ENCODE measurements at places on chromosomes 11 and 22.

GRCh38 chr11:46451759-46452158 lies 60.2 kb upstream of the CHRM4 start:
- no peak for DNase-seq

- peak; percentile 100 for DNase-seq
Observed at GRCh38 chr11:122186439-122187080, 70.5 kb upstream of the BLID start.

DNA sequence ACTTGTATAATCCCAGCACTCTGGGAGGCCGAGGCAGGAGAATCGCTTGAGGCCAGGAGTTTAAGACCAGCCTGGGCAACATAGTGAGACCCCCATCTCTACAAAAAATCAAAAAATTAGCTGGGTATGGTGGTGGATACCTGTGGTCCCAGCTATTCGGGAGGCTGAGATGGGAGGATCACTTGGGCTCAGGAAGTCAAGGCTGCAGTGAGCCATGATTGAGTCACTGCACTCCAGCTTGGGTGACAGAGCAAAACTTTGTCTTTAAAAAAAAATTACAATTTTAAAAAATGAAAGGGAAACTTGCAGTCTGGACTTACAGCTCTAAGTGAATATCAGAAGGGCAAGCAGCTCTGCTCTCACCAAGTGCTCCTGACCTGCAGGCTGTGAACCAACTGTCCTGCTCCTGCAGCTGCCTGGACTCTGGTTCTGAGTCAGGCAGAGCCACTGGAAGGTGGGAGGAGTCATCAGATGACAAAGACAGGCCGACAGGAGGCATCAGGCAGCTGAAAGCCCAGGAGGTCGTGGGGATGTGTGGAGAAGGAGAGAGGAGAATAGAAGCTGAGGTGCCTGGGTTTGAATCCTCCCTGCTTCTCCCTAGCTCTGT lies 9.6 kb downstream of the SMTNL1 start:
- peak; percentile 69 for DNase-seq

- DNase-seq: peak; percentile 2
Observed at GRCh38 chr11:29135504-29135903, 881.3 kb downstream of the KCNA4 start.

GRCh38 chr22:44200451-44200850 lies 19.7 kb downstream of the PARVG start:
- DNase-seq: no peak

DNA sequence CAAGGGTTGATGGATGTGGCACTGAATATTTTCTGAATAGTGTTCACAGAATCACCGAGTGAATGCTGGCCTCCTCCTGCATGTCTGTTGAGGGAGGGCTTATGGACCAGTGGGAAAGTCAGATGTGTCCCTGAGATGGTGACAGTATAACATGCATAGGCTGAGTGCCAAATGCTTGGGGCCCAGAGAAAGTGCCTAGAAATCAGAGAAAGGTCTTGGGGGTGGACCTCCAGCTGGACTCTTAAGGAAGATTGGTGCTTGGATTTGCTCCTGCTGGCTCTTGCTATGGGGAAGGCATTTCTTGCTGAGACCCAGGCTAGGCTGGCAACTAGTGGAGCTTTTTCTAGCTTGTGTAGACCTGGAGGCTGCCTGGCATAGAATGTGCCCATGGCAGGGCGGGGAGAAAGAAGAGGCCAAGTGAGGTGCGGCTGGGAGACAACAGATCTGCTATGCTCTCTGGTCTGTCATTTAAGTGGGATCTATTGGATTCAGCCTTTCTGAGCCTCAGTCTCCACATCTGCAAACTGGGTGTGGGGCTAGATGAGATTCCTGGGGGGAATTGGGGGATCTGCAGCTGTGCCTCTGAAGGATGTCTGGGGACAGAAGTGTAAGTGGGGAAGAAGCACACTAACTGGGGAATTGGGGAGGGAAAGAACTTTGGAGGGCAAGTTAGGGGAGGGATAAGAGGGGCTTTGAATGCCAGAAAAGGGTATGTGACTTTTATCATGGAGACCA lies 27.4 kb downstream of the ZNRF3 start:
- no peak for DNase-seq

GRCh38 chr11:81569999-81570398 lies 1163.7 kb downstream of the FAM181B start:
- no peak for DNase-seq

GRCh38 chr22:30704978-30705377 lies 10.3 kb downstream of the OSBP2 start:
- DNase-seq: no peak

DNA sequence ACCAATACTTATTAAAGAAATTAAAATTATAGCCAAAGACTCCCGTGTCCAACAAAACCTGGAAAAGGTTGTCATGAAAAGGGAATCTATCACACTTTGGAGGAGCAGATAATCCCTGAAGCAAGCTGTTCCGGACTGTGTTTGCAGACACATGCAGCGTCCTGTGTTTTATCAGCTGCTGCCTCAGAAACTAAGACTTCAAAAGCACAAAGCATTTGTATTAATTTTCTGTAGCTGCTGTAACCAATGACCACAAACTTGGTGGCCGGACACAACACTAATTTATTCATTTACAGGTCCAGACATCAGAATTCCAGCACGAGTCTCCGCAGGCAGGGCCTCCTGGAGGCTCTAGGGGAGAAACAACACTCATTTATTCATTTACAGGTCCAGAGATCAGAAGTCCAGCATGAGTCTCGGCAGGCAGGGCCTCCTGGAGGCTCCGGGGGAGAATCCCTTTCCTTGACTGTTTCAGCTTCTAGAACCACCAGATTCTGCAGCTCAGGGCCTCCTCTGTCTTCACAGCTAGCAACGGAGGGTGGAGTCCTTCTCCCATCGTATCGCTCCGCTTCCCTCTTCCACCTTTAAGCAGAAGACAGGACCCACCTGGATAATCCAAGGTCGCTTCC lies 465.3 kb downstream of the BRD1 start:
- DNase-seq: no peak

- DNase-seq: no peak
Observed at GRCh38 chr11:128928400-128928799, 14.3 kb downstream of the TP53AIP1 start.

DNA sequence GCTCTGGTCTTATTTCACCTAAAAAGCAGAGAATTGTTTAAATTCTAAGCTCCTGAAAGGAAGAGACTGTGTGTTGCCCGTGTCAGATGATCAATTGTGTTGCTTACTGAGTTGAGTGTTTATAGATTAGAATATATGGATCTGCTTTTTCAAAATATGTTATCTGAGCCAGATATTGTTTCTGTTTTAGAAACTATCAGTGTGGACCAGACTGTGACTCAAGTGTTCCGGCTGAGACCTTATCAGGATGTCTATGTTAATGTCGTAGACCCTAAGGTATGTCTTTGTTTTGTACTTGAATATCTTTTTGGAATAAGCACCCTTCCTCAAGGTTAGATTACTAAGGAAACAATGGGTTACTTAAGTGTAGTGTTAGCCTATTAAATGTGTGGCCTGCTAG lies 11.0 kb downstream of the DEPDC5 start:
- no peak for DNase-seq

GRCh38 chr11:70732881-70733196 lies 334.5 kb downstream of the CTTN start:
- no peak for DNase-seq

GRCh38 chr11:119688356-119688755 lies 40.6 kb downstream of the NECTIN1 start:
- DNase-seq: no peak

- no peak for DNase-seq
Observed at GRCh38 chr11:131840545-131840944, 470.1 kb downstream of the NTM start.

- DNase-seq: no peak
Observed at GRCh38 chr11:119691701-119692539, 37.1 kb downstream of the NECTIN1 start.

- no peak for DNase-seq
Observed at GRCh38 chr11:72784662-72785061, 9.2 kb downstream of the STARD10 start.

DNA sequence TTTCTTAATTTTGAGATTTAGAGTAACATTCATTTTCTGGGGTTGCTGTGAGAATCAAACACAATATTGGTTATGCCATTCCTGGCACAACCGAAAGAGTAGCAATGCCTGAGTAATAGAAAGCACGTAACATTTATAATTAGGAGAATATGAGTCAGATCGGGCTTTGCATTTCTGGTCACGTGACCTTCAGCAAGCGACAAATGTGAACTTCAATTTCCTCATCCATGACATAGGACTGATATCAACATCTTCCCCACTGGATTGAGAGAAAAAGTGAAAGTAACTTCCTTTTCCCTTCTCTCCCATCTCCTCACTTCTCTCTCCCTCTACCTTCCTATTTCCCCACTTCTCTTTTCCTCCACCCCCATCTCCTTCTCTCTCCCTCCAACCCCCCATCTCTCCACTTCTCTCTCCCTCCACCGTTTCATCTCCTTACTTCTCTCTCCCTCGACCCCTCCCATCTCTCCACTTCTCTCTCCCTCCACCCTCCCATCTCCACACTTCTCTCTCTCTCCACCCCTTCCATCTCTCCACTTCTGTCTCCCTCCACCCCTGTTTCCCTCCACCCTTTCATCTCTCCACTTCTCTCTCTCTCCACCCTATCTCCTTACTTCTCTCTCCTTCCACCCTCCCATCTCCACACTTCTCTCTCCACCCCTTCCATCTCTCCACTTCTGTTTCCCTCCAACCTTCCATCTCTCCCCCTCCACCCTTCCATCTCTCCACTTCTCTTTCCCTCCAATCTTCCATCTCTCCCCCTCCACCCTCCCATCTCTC lies 33.5 kb upstream of the CAT start:
- DNase-seq: peak; percentile 61

- DNase-seq: no peak
Observed at GRCh38 chr11:126059238-126059781, 3.4 kb downstream of the CDON start.

GRCh38 chr22:32518848-32519247 lies 44.2 kb downstream of the FBXO7 start:
- DNase-seq: no peak

- DNase-seq: no peak
Observed at GRCh38 chr22:47779474-47779873, 1017.0 kb downstream of the TBC1D22A start.

GRCh38 chr11:128244871-128245270 lies 342.5 kb downstream of the ETS1 start:
- peak; percentile 34 for DNase-seq

All from fibroblast of mammary gland (primary cell).